ENCODE measurements at places on chromosomes 6 and 20.

- no peak for DNase-seq
Observed at GRCh38 chr6:48691420-48691819, 580.4 kb upstream of the PTCHD4 start.

GRCh38 chr20:37274851-37275524, 13.4 kb upstream of the GHRH start:
- no peak for DNase-seq

- DNase-seq, result no peak
Observed at GRCh38 chr6:110618591-110619267, 142.3 kb upstream of the SLC22A16 start.

DNA sequence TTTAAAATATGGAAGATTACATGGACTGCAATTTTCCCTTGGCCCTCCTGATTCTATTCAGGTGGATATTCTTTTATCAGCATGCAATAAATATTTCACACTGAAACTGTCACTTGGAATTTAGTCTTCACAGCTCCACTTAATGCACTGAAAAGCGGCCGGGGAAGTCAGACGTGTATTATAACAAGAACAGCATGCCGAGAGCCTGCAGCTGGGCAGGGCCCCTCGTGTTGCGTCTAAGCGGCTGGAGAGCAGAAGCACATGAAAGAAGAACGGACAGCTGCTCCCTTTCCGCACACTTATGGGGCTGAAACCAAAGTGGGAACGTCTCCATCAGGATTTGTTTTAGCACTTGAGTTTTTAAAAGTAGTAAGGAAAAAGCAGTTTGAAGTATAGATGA, 57.2 kb downstream of the LYRM4 start:
- DNase-seq, result no peak

DNA sequence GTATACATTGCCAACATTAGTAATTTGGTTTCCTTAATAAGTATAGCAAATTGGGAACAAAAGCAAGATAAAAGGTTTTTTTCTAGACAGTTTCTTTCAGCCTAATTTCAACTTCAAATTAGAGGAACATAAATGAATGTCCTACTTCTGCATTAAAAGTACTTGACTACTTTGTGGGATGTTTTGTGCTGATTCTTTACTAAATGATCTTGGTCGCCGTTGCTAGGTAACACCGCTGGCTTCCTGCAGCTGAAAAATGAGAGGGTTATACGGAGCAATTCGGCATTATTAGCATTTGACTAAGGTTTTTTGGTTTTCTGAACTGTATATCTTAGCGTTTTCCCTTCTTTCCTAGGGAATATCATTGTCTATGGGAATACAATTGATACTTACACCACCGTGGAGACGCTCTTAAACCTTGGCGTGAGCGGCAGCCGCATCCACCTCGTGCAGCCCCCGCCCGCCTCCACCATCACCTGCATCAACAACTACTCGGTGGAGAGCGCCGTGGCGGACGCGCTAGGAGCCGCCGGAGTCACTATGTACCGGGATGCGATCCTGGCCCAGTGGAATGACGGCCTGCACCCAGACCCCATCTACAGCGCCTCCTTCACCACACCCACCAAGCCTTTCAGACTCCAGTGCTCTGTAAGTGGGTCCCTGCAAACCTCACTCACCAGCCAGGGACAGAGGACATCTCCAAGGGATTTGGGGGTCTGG, 90.9 kb upstream of the INSM1 start:
- no peak for DNase-seq

- peak; percentile 85 for DNase-seq
Observed at GRCh38 chr6:44569931-44570385, 182.5 kb downstream of the CDC5L start.

- DNase-seq, result no peak
Observed at GRCh38 chr6:129558248-129558647, 151.7 kb downstream of the ARHGAP18 start.

- no peak for DNase-seq
Observed at GRCh38 chr6:111995404-111995803, 58.5 kb upstream of the CCN6 start.

DNA sequence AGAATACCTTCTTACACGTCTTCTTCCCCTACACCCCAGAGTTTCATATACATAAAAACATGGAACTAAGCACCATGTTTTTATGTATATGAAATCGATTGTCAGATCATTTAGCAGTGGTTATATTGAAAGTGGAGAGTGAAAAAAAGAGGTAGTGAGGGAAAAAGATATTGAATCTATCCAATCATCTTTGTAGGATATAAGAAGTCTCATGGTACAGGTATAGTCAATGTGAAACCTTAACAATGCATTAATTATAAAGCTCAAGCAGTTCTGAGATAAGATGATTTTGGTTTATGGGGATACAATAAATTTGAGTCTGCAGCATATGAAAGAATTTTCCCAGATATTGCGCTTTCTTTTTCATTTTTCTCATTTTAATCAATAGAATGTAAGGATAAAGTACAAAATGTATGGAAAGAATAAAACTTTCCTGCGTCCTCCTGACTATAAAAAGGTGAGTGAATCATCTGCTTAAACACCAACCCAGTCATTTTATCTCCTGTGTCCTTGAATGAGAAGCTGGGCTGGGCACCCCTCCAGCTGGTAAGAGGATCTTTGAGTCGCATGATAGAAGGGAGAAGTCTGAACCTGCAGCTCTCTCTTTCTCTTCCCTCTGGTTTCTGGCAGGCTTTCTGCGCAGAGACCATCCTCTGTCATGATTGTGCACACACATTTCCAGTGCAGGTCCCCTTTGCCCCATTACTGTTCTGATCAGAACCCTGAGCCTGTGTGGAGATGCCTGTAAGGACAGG, 28.1 kb upstream of the AKIRIN2 start:
- no peak for DNase-seq

DNA sequence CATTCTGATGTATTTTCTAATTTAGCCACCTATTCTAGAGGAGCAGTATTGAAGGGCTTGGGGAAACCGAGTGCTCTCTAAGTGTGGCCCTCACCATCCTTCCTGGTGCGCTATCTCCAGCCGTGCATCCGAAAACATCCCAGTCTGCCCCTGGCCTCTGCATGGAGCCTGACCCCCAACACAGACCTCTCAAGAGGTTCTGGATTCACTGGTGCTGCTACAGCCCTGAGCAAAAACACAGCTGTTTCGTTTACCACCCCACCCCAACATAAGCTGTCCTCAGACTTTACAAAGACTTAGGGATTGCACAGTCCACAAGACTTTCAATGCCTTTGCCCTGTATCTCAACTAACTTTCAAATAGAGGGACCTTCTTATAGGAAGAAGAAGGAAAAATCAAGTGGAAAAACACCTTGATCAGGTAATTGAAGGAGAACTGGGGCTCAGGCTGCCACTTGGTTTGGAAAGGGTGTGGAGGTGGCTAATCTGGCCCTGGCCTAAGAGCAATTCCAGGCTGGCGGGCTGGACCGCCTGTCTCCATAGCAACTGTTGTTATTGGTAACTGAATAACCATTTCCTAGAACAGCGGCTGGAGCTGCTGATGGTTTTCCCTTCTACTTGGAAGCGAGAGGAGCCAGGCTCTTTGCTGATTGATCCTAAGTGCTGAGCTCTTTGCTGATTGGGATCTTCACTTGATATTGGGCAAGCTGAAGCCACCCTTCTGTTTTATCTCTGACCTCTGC, 90.2 kb upstream of the TOX2 start:
- no peak for DNase-seq

DNA sequence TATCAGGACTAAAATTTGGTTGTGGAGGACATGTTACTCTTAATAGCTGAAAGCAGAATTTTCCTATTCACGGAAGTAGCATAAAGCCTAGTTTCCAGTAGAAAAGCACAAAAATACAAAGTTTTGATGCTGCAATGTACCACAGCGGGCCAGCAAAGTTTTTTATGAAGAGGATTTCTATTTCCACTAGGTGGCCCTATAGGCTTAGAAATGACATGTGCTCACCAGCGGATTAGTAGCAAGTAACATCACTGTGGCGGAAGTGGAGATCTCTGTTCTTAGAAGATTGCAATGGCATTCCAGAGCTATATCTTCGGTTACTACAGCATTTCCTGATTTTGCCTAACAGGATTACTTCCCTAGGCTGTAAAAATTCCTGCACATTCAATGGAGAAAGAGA, 1219.0 kb upstream of the EYS start:
- DNase-seq, result no peak

DNA sequence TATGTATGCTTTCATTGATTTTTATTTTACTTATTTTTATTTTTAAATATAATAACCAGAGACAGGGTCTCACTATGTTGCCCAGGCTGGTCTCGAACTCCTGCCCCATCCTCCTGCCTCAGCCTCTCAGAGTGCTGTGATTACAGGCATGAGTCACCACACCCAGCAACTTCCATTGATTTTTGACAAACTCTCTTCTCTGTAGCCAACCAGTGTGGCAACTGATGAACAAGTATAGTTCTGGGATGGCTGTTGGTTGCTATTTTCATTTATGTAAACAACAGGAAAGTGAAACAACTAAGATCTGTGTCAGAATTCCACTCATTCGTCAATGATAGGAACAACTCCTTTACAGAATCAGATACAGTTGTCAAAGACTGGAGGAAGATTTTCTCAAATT, 356.7 kb upstream of the JARID2 start:
- no peak for DNase-seq

DNA sequence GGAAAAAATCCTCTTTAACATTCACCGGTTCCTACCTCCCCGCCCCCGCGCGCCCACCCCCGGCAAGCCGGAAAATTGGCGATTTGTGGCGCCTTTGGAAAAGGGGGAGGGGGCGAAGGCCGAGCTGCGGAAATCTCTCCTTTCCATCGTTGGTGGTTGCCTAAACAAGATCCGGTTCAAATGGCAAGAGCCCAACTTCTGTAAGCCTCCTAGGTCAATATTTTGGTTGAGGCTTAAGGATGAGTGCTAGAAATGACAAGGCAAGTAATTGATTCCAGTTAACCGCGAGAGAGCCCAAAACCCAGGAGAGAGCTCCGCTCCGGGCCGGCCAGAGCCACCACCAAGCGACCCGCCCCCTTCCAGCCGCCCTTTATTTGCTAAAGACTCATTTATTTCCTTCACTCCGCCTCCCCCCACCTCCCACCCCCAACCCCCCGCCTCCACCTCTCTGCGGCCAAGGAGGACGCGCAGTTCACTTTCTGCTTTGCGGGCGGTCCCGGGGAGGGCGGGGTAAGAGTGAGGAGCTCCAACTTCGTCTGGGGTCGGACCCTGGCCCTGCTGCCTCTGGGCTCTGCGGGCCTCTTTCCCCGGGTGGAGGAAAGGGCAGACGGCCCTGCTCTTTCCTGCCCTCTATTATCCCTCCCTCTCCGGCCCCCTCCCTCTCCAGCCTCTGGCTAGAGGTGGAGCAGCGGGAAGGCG, 838 bp upstream of the NKX2-2 start:
- peak; percentile 45 for DNase-seq

GRCh38 chr20:57391439-57392301, 474 bp downstream of the RBM38 start:
- DNase-seq, result no peak

DNA sequence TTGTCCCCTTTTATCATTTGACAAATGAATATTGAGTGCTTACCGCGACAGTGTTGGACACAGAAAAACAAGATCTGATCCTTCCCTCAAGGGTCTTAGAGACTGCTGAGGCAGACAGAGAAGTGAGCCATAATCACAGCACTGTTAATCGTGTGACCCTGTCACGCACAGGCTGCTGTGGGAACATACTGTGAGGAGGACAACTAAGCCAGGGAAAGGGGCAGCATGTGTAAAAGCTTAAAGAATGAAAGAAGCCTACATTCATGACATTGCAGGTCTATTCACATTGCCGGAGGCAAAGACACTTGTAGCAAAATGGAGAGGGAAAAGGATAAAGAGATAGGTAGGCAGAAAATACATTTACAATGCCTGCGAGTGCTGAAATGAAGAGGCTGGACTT, 32.7 kb downstream of the TRDN start:
- no peak for DNase-seq

DNA sequence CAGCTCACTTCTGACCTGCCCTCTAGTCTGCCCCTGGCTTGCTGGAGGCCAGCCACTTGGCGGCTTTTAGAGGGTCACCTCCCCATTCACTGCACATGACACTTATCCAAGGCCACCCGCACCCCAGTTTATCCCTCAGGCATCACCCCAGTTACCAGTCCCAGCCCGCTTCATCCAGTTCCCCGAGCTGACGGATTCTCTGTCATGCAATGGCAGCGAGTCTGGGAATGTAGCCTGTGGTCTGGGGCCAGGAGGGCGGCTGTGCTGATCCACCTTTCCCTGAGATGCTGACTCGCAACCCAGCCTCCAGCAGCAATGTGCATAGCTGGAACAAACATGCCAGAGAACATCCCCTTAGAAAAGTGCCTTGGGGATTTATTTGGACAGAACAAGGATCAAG, 25.8 kb downstream of the SYNDIG1 start:
- no peak for DNase-seq

DNA sequence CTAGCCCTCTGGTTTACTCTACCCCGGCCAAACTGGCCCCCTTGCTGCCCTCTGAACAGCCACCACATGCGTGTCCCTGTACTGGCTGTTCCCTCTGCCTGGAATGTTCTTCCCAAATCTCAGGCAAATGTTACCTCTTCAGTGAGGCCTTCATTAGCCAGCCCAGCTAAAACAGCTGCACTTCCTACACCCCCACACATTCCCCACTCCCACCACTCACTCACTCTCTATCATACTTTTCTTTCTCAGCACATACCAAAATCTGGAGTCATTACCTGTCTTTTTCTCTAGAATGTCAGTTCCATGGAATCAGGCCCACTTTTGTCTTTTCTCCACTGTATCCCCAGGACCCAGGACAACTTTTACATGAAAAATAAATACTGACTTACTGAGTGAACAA, 401.2 kb upstream of the SULF2 start:
- no peak for DNase-seq

DNA sequence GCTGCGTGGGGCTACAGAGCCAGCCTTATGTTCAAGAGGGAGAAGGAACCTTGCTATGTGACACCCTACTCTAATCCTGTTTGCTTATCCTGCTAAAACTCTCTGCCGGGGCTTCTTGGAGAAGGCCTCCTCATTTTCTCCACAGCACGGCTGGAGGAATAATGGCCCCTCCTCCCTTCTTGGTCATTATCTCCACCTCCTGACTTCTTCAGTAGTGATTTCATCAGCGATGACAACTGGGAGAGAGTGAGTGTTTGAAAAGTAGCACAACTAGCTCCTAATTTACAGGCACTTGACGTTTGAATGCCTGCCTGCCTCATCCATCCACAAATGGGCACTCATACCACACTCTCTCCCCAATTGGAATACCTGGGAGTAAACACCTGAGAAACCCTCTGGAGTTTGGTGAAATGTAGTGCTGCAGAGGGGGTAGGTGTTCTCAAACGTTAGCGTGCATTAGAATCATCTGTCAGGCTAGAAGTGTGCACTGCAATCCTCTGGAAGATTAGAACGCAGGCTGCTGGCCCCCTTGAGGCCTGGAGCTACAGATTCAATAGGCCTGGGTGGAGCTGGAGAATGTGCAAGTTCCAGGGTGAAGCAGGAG, 148.5 kb downstream of the FOXC1 start:
- DNase-seq, result no peak

GRCh38 chr20:14336686-14337085, 726 bp downstream of the FLRT3 start:
- DNase-seq, result no peak
